Activated CD4-positive, alpha-beta memory T cell treated with anti-CD3 and anti-CD28 coated beads, Interleukin-2, amount 10 ng/mL, durations not matched to agents 7 days and 5 days (primary cell): ENCODE measurements at places on chromosomes 7 and 10. TPM values are rescaled to one million over a fixed set of nuclear protein-coding genes. Genes with fewer than 3 reads are reported as not detected.

Gene PRKAR1B
- total RNA-seq: 13.1 TPM

Gene CDH23
- total RNA-seq: 1.3 TPM

GRCh38 chr10:88270871-88271713 lies 312.0 kb downstream of the RNLS start:
- peak; percentile 75 for DNase-seq

GRCh38 chr7:113125728-113126127 lies 7.4 kb upstream of the SMIM30 start:
- no peak for DNase-seq

DNA sequence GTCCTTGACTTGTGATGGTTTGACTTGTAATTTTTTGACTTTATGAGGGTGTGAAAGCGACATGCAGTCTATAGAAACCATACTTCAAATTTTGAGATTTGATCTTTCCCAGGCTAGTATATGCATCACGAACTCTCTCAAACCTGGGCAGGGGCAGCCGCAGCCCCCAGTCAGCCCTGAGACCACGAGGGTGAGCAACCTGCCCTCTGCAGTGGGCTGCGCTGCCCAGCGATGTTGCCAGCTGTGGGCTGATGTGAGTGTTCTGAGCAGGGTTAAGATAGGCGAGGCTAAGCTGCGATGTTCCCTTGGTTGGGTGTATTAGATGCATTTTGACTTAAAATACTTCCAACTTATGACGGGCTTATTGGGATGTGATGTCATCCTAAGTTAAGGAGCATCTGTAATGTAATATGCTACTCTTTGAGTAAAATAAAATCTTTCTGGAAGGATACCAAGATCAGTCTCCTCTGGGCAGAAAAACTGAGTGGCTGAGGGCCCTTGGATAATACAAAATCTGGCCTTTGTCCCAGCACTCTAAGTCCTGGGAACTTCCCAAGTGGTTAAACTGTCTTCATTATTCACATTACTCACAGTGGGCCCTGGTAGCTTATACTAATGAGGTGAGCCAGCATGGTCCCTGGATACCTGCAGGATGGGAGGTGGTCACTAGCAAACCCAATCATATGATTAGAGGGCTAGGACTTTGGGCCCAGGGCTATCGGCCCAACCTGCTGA lies 28.4 kb upstream of the CNPY1 start:
- DNase-seq: no peak

DNA sequence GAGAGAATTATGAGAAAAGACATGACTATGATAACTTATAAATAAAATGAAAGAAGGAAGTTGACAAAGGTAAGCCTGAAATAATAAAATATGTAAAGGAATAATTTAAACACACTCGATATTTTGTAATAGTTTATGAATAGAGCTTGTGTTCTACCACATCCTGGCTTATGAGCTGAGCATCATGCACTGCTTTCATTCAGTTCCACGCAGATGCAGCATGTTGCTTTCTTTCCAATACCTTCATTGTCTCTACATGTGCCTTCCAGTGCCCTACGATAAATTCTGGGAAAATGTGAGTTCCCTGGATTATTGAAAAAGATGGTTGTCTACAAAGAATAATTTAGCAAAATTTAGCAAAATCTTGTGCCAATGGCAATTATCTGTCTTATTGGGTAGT lies 398.9 kb upstream of the SEMA3C start:
- no peak for DNase-seq
